Activated B cell treated with CpG ODN at 0.5 μM for 24 hours (primary cell): ENCODE measurements at places on chromosomes 3 and 15. TPM values are rescaled to one million over a fixed set of nuclear protein-coding genes. Genes with fewer than 3 reads are reported as not detected.

GRCh38 chr3:45716790-45717336 lies 27.7 kb downstream of the SACM1L start:
- DNase-seq = no peak

- no peak for DNase-seq
Measured at GRCh38 chr3:111749171-111750170, 109.6 kb upstream of the PHLDB2 start.

GRCh38 chr15:42729409-42729808 lies 7.5 kb downstream of the CDAN1 start:
- DNase-seq = no peak

- DNase-seq = no peak
Measured at GRCh38 chr3:197882586-197882985, 67.4 kb upstream of the RPL35A start.

GRCh38 chr3:31802981-31803740 lies 177.9 kb downstream of the OSBPL10 start:
- peak; percentile 35 for DNase-seq

DNA sequence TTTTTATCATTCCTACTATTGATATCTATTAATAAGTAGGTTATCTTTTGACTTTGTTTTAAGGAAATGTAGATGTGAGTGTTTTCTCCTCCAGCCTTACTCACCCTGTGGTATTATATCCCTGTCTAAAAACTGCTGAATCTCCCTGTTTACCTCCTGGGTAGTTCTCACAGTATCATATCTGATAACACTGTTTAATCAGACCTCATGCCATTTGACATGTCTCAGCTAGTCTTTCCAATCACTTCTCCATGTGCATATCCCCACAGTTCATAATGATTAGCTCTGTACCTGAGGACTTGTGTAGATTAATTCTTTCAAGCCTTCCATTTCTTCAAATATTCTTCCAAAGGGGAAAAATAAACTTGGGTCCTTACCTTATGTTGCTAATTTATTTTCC lies 30.7 kb downstream of the DUOX2 start:
- no peak for DNase-seq

DNA sequence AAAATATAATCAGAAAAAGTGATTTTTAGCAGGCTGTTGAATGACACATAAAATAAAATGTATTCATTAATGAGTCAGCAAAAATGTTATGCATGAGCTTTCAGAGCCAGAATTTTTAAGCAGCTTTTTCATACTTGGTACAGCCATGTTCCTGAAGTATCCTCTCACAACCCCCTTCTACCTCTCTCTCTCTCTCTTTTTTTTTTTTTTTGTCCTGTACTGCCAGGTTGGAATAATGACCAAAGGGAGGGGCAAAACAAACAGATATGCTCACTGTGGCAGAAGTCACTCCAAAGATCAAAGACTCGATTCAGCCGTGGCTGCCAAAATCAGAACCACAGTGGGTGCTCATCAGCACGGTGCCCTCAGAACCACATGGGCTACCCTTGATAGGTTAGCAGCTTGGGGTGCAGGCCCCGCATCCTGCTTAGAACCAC lies 383.0 kb downstream of the ZBTB20 start:
- no peak for DNase-seq

DNA sequence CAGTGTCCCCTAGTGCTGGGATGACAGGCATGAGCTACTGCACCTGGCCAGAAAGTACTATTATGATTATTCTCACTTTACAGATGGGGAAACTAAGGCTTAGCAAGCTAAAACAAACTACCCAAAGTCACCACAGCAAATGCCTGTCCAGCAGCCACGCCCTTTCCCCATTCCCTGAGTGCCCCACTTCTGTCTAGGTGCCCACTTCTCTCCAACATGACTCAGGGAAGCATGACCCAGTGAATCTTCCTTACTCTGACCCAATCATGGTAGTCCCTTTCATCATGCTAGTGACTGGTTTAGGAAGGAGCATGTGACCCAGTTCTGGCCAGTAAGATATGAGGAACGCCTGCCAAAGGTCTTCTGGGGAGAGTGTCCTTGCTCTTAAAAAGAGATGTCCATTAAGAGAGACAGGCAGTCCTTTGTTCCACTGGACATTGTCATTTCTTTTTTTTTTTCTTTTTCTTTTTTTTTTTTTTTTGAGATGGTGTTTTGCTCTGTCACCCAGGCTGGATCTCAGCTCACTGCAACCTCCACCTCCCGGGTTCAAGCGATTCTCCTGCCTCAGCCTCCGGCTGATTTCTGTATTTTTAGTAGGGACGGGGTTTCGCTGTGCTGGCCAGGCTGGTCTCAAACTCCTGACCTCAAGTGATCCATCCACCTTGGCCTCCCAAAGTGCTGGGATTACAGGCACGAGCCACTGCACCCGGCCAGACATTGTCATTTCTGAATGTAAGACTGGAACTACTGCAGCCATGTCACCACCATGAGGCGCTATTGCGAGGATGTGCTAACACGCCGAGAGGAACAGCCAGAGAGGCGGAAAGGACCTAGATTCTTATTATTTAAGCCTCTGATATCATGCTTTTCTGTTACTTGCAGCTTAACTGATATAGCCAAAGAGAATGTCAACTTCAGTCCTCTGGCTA lies 19.8 kb downstream of the MEGF11 start:
- no peak for DNase-seq

GRCh38 chr3:187264021-187264420 lies 27.5 kb downstream of the MASP1 start:
- DNase-seq = no peak

DNA sequence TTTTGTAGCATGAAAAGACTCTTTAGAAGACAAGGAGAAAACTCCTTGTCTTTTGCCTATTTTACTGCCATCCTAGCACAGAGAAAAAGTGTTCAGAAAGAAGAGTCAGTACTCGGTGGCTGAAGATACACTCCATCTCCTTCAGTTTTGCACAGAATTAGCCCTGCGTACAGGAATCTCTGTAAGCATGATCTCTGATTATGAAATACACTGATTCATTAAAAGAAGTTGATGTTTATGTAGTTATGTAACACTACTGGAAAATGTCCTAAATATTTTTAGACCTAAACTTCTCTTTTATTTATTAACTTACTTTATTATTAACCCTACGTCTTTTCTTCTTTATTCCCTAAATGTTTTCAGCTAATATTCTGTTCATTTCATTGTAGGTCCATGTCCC lies 138.4 kb downstream of the LEKR1 start:
- no peak for DNase-seq

- no peak for DNase-seq
Measured at GRCh38 chr15:45653702-45654424, 19.0 kb downstream of the SQOR start.

Gene NPAP1
- total RNA-seq = not detected in 2 replicates

Gene KIF7
- 0.22 and 0.44 TPM in 2 replicates for total RNA-seq

Gene SPG21
- total RNA-seq = 74.7 and 75.7 TPM in 2 replicates

Gene EOMES
- 0.10 TPM in 1 of 2 replicates, not detected in the other for total RNA-seq

Gene DPPA4
- total RNA-seq = 4.0 and 5.0 TPM in 2 replicates

Gene IGDCC3
- not detected in 2 replicates for total RNA-seq

Gene TRIM42
- not detected in 2 replicates for total RNA-seq

Gene PIF1
- 3.3 and 5.5 TPM in 2 replicates for total RNA-seq

Gene PCLAF
- total RNA-seq = 2.0 and 3.9 TPM in 2 replicates
